ENCODE measurements at places on chromosomes 6 and 20.
A peak's percentile ranks its signal among the peaks of the same experiment; 100 is the strongest.

DNA sequence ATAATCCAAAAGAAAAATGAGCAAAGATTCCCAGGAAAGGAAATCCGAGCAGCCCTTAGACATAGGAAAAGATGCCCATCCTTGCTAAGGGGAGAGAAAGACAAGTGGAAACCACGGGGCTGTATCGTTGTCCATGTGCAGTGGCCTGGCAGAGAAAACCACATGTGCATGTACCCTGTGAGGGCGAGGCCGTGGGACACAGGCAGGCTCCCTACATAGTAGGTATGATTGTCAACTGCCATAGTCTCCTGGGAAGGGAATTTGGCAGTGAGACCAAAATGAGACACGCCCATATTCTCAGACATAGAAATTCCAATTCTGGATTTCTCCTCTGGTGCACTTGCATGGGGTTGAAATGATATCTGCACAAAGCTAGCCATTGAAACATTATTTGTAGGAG is 169.7 kb upstream of the SALL4 start:
- no peak for DNase-seq
- H3K27me3 ChIP-seq: no peaks in the 10 kb centered on the region
- no peak overlapping the region for H3K4me3 ChIP-seq
- H3K36me3 ChIP-seq: no peaks in the 10 kb centered on the region
- H3K4me1 ChIP-seq: 0 out of 2 replicates have a peak, but pooled peaks cover 3% of the 10 kb centered on the region
- H3K27ac ChIP-seq: no peak overlapping the region

GRCh38 chr20:5885866-5886265 is 64.5 kb downstream of the TRMT6 start:
- H3K27me3 ChIP-seq: peaks cover 45% of the 10 kb centered on the region
- DNase-seq: no peak
- no peak overlapping the region for H3K4me3 ChIP-seq
- H3K4me1 ChIP-seq: no peaks in the 10 kb centered on the region

- H3K27me3 ChIP-seq: no peaks in the 10 kb centered on the region
- H3K36me3 ChIP-seq: no peaks in the 10 kb centered on the region
- no peak overlapping the region for H3K27ac ChIP-seq
- H3K4me1 ChIP-seq: 0 out of 2 replicates have a peak, but pooled peaks cover 6% of the 10 kb centered on the region
- no peak for DNase-seq
These were observed 1153.1 kb upstream of the GJE1 start for GRCh38 chr6:140979642-140980091.

- no peaks in the 10 kb centered on the region for H3K27me3 ChIP-seq
- no peak overlapping the region for H3K27ac ChIP-seq
- H3K36me3 ChIP-seq: no peaks in the 10 kb centered on the region
- H3K4me1 ChIP-seq: no peaks in the 10 kb centered on the region
These were observed 22.2 kb downstream of the CEP57L1 start for GRCh38 chr6:109117346-109118035.

DNA sequence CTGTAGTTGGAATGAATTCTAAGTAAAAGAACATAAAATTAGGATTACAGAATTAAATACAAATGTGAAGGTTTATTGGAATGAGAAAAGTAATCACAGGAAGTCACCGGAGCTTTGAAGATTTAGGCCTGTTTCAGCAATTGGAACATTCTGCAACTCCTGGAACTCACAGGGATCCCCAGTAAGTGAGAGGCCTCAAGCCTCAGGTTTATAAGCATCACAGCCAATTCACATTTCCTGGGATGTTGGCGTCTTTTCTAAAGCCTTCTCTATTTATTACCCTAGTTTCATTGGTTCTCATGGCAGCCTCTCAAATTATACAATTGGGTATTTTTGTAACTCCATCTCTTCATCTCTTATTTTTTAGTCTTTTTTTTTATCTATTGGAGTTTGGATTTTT is 90.4 kb upstream of the HIVEP1 start:
- H3K27me3 ChIP-seq: no peaks in the 10 kb centered on the region
- H3K36me3 ChIP-seq: no peaks in the 10 kb centered on the region
- no peak for DNase-seq
- H3K27ac ChIP-seq: peak overlapping the region; percentile 60
- no peak overlapping the region for H3K4me3 ChIP-seq
